ENCODE measurements at places on chromosomes 4 and X. TPM values are rescaled to one million over a fixed set of nuclear protein-coding genes. Genes with fewer than 3 reads are reported as not detected.

Gene HTRA3
- 3.6 TPM for total RNA-seq

Gene RENBP
- total RNA-seq: 27.4 TPM

Gene PIGA
- total RNA-seq: 10.5 TPM

Gene CLDN22
- not detected for total RNA-seq

Gene NPNT
- 0.09 TPM for total RNA-seq

Gene SCRG1
- total RNA-seq: under 0.01 TPM

Gene TRPC3
- total RNA-seq: not detected

Gene ABCG2
- total RNA-seq: 96.0 TPM

Gene ELK1
- 13.4 TPM for total RNA-seq

Gene FAM90A26
- total RNA-seq: not detected

Gene FRAS1
- total RNA-seq: 1.7 TPM

Gene ZDHHC15
- under 0.01 TPM for total RNA-seq

Gene MFAP3L
- total RNA-seq: 29.8 TPM

Gene TMPRSS11A
- total RNA-seq: not detected

Gene POU3F4
- total RNA-seq: not detected

DNA sequence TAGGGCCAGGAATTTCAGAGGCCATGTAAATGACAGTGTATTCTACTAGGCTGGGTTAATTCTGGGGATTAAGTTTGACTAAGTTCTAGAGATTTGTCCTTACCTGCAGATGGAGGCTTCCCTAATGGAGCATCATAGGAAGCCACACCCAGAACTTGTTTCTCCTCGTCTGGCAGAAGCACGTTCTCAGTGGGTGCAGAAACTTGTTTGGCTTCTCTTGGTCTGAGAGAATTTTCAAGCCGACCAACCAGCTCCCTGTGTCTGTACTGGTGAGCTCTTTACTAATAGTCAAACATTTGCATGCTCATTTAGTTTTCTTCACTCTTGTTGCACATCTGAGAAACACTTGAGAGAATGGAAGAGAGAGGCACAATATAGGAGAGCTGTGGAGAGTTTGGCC is 907 bp upstream of the ATP10D start:
- DNase-seq: no peak

- DNase-seq: no peak
These were observed 11.7 kb downstream of the COQ2 start for GRCh38 chr4:83272900-83273299.

GRCh38 chrX:151030845-151031244 is 47.7 kb downstream of the HMGB3 start:
- no peak for DNase-seq

- no peak for DNase-seq
These were observed 551.8 kb upstream of the PABPC4L start for GRCh38 chr4:134753390-134753789.

- no peak for DNase-seq
These were observed 16.2 kb upstream of the TSPAN5 start for GRCh38 chr4:98674404-98675173.

- no peak for DNase-seq
These were observed 86.3 kb downstream of the PPP2R2C start for GRCh38 chr4:6386091-6386490.

GRCh38 chr4:78612398-78613178 is 61.0 kb downstream of the ANXA3 start:
- DNase-seq: peak; percentile 79

DNA sequence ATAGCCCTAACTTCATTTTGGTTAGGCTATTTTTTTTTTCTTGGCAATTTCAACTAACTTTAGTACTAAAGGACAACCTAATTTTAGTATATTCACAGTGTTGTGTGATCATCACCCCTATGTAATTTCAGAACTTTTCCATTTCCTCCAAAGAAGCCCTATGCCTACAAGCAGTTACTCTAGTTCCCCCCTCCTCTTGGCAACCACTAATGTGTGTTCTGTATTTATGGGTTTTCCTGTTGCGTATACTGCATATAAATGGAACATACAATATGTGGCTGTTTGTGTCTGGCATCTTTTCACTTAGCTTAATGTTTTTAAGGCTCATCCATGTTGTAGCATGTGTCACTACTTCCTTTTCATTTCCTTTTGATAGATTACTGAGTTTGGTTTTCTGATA is 57.6 kb downstream of the N4BP2 start:
- no peak for DNase-seq

DNA sequence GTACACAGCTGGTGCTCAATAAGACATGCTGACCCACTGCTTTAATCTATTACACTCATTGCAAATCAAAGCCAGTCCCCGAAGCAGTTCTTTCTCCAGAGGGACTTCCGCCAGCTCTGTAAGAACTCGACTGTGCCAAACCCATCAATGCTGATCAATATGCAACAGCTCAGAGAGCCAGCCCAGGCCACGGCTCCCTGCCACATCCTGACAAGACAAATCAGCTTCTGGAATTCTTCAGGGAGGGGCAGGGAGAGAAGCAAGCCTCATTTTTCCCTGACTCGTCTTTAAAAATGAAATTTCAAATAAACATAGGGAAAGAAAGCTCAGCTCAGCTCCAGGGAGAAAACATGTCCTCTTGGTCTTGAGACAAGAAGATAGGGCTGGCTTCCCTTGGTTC is 5.3 kb upstream of the ADRA2C start:
- DNase-seq: no peak

GRCh38 chr4:110119337-110119736 is 79.1 kb downstream of the ELOVL6 start:
- DNase-seq: peak; percentile 15

GRCh38 chr4:40238700-40239548 is 42.1 kb downstream of the RHOH start:
- DNase-seq: no peak

GRCh38 chr4:95362066-95362465 is 186.7 kb downstream of the UNC5C start:
- no peak for DNase-seq

GRCh38 chr4:180407275-180407885 is 1835.8 kb upstream of the TENM3 start:
- no peak for DNase-seq

DNA sequence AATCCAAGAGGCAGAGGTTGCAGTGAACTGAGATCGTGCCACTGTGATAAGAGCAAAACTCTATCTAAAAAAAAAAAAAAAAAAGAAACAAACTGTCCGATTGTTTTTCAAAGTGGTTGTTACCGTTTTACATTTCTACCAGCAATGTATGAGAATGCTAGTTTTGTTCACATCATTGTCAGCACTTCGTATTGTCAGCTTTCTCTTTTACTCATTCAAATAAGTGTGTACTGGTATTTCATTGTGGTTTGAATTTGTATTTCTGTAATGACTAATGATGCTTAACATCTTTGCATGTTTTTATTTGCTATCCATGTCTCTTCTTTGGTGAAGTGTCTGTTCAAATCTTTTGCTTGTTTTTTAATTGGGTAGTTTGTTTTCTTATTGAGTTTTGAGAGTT is 65.8 kb downstream of the GPR101 start:
- DNase-seq: no peak

- DNase-seq: no peak
These were observed 35.4 kb downstream of the ARHGEF38 start for GRCh38 chr4:105587841-105588240.

DNA sequence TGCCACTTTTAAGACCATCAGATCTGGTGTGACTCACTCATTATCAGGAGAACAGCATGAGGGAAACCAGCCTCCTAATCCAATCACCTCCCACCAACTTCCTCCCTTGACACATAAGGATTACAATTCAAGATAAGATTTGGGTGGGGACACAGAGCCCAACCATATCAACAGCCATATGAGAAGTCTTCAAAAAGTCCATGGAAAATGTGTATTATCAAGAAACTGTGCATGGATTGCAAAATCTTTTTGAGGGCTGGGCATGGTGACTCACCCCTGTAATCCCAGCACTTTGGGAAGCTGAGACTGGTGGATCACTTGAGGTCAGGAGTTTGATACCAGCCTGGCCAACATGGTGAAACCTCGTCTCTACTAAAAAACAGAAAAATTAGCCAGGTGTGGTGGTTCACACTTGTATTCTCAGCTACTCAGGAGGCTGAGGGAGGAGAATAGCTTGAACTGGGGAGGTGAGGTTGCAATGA is 17.8 kb upstream of the RPL39 start:
- DNase-seq: no peak

GRCh38 chrX:68634649-68635227 is 12.7 kb upstream of the STARD8 start:
- no peak for DNase-seq

GRCh38 chr4:82645936-82646565 is 84.3 kb upstream of the TMEM150C start:
- DNase-seq: no peak

GRCh38 chrX:41759817-41760216 is 35.8 kb downstream of the GPR82 start:
- peak; percentile 65 for DNase-seq

DNA sequence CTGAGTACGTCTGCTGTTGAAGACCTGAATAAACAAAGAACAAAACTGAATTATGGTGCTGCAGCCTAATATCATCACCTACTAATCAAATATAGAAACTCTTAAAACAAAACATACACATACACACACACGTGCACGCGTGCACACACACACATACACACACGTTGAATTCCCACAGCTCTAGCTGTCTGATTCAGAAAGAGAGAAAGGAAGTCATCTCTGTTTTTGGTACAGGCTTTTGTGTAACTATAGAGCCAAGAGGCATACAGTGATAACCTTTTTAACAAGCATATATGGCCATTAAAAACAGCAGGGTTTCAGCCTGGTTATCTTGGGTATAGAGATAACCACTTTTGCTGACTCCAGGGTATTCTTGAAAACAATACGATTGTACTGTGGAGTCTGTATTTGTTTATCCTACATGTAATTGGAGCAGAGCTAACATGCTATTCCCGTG is 823.2 kb downstream of the CCSER1 start:
- DNase-seq: no peak

- DNase-seq: no peak
These were observed 623.1 kb upstream of the CPEB2 start for GRCh38 chr4:14379183-14379582.

DNA sequence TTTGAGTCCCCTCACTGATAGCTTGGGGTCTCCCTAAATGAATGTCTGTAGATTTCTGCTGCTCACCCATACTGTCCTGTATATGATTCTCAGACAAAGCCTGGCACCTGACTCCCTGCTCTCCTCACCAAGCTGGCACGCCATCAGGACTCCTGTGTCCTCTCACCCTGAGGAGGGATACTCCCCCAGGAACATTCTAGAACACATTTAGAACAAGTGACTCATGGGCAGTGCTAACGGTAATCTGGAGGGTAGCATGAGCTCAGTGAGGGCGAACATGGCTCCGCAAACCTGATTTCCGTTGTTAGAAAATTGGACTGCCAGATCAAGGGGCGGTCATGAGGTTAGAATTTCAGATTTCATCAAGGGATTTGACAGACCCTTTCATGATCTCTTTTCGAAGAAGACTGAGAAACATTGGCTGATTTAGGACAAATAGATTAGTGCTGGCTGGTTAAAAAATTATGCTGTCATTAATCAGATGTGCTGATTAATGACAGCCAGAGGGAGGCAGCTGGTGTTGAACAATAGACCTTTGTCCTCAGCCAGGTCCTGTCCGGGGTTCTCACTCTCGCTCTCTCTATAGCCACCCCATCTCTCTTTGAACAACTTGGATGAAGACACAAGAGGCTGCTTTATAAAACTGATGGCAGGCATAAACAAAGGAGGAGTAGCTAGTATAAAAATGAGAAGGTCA is 244.3 kb downstream of the PTTG2 start:
- DNase-seq: no peak

All from dermis blood vessel endothelial cell (primary cell).